ENCODE measurements at places on chromosomes 2 and 18.

GRCh38 chr18:9191658-9192256, 55.2 kb downstream of the ANKRD12 start:
- DNase-seq = no peak

- DNase-seq = no peak
Measured at GRCh38 chr2:112824694-112825085, 11.9 kb downstream of the IL1B start.

GRCh38 chr2:162768656-162769055, 69.9 kb downstream of the KCNH7 start:
- DNase-seq = no peak

- no peak for DNase-seq
Measured at GRCh38 chr18:58902961-58903360, 38.3 kb downstream of the ZNF532 start.

GRCh38 chr2:231642631-231643494, 50.2 kb downstream of the TEX44 start:
- no peak for DNase-seq

DNA sequence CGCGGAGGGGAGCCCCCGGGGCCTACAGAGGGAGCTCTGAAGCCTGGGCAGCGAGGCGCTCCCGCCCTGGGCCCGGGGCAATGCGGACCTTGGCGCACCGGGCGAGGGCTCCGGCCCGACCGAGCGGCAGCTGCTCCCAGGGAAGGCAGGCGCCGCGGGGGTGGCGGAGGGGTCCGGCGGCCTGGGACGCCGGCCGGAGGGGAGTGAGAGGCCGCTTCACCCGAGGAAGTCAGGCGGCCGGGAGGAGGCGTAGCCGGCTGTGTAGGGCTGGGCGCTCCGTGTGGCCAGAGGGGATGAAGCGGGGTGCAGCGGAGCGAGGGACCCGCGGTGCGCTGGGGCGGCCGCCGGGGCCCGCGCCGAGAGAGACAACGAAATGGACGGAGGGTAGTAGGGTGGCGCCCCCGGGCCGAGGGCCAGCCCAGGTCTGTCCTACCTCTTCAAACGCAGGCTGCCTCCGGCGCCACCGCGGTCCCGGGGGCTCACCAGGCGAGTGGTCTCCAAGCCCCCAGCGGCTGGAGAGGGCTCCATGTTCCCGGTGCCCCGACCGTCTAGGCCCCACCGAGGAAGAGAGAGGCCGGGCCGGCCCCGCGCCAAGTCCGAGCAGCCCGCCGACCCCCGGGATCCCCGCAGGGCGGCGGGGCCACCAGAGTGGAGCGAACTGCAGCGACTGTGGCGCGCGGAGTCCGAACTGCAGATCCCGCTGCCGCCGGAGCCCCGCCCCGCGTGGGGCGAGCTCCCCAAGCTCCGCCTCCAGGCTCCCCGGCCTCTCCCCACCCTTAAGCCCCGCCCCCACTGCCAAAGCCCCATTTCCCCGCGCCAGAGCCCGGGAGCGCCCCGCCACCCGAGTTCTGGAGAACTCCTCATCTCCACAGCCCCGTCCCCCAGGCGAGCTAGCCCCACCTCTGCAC, at the start of gene SLC30A3:
Gene SLC30A3, minus strand, starts transcription at position 669 of the 908 bp plus-strand sequence. Its CDS starts 141 bp downstream, at position 528.
- peak; percentile 93 for DNase-seq

- DNase-seq = peak; percentile 51
Measured at GRCh38 chr2:217090024-217090473, 230.2 kb upstream of the TNP1 start.

DNA sequence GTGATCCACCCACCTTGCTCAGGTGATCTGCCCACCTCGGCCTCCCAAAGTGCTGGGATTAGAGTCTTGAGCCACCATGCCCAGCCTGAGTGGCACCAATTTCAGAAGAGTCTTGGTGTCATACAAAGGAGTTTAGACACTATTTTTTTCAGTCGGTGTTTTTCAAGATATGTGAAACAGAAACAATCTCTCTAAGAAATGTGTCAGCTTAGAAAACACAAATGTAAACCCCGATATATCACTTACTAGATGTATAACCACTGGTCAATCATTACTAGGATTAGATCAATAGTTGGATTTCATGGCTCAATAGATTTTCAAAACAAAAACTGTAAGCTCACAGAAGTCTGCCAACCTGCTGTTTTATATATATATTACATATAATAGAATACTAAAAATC, 67.2 kb upstream of the FRZB start:
- DNase-seq = no peak

GRCh38 chr18:40259115-40259835, 1695.8 kb upstream of the PIK3C3 start:
- no peak for DNase-seq

- DNase-seq = no peak
Measured at GRCh38 chr2:172823261-172823850, 87.7 kb downstream of the RAPGEF4 start.

GRCh38 chr2:109508556-109508955, 105.2 kb downstream of the SEPTIN10 start:
- DNase-seq = no peak

GRCh38 chr2:58950795-58951462, 709.8 kb upstream of the FANCL start:
- no peak for DNase-seq

- DNase-seq = no peak
Measured at GRCh38 chr2:25169073-25169470, 692 bp upstream of the POMC start.

GRCh38 chr2:228268756-228269155, 87.3 kb upstream of the SPHKAP start:
- DNase-seq = no peak

DNA sequence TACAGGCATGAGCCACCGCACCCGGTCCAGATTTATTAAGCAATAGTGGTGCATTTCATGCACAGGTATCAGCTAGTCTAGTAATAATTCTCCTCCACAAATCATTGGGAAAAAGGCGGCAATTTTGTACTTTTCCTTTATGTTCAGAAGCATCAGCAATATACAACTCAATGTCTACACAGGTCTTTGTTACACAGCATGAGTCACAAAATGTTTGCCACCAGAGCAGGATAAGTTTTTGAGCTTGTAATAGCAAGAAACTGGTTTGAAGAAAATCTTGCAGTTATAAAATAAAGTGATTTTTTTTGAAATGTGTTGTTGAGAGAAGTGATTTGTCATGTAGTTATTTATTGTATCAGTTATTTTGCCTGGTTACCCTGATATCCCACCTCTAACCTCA, 4.8 kb upstream of the ITPRIPL1 start:
- DNase-seq = no peak

DNA sequence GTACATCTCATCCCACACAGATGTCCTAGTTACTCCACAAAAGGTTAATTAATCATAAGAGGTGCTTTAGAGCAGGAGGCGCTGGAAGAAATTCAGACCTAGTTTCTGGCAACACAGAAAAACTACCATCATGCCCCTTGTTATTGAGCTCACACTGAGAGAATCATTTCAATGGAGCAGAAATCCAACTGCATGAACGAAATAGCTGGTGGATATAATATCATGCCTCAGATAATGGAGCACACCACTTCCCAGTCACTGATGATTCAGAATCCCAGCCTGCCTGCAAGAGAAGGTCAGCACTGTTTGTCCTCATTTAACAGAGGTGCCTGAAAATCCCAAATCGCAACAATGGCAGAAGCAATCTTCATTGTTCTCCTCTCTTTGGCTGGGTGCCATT, 125.8 kb upstream of the CREB1 start:
- no peak for DNase-seq

DNA sequence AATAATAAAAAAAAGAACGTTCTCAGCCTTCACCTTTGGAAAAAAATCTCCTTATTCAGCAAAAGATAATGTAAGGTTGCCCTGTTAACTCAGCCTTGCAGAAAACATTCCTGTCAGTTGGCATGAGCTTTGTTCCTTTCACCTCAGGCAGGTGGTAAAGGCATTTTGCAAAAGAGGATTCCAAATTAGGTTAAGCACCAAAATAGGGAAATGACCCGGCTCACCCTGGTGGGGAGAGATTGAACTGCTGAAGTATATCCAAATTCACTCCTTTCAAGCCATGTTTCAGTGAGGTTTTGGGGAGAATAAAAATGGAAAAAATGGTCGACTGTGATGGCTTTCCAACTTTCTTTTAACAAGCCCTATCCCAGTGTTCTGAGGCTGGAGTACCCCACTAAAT, 1988.8 kb upstream of the PIK3C3 start:
- no peak for DNase-seq

DNA sequence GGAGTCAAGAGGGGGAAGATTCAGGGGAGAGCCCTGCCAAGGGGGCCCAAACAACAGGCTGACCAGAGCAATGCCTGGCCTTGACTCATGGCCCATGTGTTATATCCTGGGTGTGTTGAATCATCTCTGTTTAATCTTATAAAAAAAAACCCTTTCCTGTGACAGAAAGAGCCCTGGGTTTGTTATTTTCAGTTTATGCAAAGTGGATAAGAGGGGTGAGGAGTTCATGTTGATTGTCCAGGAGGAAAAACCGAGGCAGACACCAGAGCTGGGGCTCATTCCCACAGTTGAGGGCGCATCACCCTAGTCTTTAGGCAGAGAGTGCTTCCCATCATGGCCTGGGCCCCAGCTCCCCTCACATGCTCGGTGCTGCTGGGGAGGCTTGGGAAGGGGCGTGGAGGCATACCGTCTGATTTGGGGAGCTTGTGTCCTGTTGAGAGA, 30.9 kb upstream of the IL37 start:
- no peak for DNase-seq

DNA sequence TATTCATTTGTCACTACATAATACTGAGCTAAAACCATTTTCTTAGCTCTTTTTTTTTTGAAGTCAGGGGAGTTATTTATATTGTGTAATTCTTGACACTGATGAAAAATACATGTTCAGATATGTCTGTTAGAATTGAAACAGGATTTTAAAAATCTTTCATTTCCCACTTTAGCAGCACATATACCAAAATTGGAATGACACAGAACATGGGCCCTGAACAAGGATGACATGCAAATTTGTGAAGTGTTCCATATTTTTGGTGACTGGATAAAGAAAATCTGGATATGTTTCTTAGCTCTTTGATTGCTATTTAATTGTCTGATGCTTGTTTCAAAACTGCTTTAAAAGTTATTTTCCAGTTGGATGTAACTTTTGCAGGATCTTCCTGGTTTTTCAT, 1963.9 kb upstream of the LRRTM1 start:
- no peak for DNase-seq

DNA sequence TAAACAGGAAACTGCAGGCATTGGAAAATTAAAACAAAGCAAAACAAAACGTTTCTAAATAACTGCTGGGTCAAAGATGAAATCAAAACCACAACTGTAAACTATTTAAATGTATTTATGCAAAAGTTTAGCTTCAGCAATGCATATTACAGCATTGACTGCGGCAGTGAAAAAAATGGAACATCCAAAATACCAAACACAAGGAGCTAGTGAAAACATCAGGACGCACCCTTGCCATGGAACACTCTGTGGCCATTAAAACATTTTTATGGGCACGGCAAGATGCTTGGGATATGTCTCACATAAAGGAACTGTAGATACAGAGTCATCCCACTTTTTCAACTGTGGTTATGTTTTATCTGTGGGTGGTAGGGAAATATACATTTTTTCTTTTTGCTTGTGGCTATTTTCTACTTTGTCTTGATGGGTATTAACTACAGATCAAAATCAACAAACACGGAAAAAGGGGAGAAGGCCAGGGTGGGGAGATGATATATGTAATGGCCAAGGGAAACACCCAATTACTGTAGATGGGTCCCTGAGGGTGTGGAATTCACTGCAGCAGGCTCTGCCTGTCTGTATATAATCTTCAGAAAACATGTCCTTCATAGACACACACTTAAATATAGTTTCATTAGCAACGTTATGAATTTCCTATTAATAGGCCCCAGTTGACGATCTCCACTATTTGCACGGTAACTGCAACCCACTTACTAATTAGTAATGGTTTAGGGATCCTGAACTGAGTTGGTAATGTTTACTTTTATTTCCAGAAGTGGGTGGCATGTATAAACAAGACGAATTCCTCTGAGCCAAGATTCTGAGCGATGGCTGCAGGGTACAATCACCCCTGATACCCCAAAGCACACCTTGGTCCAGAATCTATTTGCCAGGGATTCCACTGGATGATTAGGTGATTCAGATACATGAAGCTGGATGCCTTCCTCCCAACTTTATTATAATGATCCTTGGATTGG, 110.5 kb downstream of the ACKR3 start:
- DNase-seq = no peak
